ENCODE measurements at places on chromosomes 7 and 10. TPM values are rescaled to one million over a fixed set of nuclear protein-coding genes. Genes with fewer than 3 reads are reported as not detected.

Gene CCDC186
- 24.1 TPM for polyA plus RNA-seq

Gene SLC29A4
- 15.9 TPM for polyA plus RNA-seq

Gene OPN4
- not detected for polyA plus RNA-seq

Gene TCF7L2
- 44.9 TPM for polyA plus RNA-seq

Gene FAM131B
- 2.6 TPM for polyA plus RNA-seq

Gene CABCOCO1
- polyA plus RNA-seq, result 3.0 TPM

Gene TAS2R41
- not detected for polyA plus RNA-seq

Gene NPSR1
- not detected for polyA plus RNA-seq

Gene FAM25C
- not detected for polyA plus RNA-seq

Gene ATRNL1
- 26.8 TPM for polyA plus RNA-seq

Gene COX15
- 46.3 TPM for polyA plus RNA-seq

Gene NXPH1
- 0.11 TPM for polyA plus RNA-seq

Gene CXCL12
- polyA plus RNA-seq, result 446 TPM

Measured in right renal cortex interstitium (tissue), 3 donors.